ENCODE measurements at places on chromosomes 5 and 9.

DNA sequence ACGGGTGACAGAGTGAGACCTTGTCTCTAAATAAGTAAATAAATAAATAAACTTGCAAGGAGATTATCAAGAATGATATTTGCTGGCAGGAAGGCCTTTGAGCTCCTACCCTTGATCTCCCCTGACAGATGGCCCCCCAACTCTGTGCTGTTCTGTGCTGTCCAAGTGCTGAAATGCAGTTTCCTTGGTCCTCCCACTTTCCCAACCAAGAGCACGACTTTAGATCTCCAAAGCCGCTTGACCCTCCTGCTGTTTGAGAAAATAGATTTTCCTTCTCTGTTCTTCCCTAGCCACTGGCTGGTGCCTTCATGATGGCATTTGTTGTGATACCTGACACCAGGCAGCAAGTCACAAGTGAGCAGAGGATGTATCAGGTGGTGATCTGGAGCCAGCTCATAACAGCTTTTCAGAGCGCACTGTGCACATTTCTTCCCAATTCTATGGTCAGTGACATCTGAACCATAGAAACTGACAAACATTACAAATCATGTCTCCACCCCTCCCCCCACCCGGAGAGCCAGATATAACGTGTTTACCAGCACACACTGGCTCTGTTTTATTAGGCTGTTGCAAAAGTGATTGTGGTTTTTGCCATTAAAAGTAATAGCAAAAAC lies 80.0 kb upstream of the PUM3 start:
- DNase-seq, result no peak

DNA sequence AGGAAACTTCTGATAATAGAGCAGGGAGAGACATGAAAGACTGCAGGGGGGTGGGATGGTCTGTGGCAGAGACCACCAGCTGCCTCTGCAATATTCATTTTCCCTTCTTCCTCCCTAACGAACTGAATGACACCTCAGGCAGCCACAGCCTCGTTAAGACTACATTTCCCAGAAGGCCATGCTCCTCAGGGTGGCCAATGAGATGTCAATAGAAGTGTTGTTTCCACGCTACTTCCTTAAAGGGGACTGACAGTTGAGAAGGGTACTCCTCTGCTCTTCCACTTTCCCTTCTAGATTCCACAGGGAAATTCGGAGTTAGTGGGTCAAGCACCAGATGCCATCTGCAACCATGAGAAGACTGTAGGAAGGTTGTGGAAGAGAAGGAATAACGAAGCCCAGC lies 52.0 kb upstream of the DAPK1 start:
- DNase-seq, result no peak

DNA sequence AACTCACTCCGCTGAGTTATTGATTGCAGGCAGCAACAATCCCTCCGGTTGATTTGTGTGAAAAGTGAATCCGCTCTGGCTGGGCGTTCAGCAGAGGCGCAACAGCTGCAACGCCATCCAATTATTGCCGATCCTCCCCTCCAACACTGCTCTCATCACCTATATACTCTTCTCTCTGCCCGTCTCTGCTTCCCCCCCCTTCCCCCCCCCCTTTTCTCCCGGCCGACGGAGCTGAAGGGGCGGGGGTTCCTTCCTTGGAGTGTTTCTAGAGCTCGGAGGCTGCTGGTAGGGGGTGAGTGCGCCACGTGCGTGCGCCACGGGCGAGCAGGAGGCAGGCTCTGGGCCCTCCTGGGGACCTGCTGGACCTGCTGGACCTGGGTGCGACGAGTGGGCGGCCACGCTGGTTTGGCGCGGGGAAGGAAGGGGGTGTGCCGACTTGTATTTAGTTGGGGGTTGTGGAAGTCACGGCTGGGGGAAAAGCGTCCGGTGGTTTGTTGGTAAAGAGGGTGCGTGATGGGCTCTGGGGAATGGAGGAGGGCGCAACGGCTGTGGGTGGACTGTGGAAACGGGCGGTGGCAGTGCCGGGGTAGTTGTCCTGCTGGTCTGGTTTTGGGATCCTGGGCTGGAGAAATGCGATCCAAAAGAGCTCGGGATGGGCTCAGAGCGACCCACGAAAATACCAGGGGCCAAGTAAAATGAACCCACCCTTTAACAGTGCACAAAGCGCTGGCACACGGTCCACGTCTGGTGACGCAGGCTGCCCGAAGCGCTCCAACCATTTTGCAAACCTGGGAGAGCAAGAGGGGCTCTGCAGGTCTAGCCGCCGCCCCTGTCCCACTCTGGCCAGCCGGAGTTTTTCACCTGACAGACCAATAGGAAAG lies 6.4 kb upstream of the MEF2C start:
- DNase-seq, result no peak

DNA sequence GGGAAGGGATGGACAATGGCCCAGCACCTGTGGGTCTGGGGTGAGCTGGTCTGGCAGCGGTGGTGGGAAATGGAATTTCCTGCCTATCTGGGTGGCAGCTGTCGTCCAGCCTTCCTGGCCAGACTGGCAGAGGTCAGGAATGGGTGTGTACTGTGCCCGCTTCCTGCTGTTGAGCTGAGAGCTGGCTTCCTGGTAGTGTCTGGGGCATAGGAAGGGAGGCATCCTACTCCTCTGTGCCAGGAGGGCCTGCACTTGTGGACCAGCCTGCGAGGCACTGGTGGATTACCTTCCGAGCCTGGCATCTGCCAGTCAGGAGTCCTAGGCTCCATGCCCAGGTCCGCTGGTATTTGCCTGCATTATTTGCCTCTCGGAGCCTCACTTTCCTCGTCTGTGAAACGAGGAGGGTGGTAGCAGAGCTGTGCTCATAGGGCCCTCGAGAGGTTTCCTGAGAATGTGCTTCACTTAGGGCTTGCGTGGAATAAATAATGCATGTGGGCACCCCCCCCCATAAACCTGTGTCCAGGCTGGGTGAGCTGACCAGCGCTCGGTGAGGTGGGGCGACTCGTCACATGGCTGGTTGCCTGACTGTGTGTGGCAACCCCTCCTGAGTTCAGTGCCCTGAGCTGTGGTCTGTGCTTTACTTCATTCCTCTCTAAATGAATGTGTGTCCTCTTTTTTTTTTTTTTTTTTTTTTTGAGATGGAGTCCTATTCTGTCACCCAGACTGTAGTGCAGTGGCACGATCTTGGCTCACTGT lies 47.7 kb downstream of the HMCN2 start:
- no peak for DNase-seq

DNA sequence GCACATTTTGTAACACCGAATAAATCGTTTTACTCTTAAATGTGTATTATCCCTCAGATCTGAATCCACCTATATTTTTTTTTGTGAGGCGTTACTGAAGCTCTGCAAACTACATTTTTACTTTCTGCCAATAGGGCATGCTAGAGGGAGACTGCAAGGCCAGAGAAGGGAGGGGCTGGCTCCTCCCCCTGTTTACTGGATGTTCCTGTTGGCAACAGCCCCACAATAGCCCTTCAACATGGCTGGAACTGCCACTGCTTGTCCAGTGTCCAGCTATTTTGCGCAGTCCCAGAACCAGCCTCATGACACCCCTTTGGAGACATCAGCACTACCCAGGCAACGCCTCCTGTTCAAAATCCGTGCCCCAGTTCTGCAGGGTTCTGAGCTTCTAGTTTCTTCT lies 85.4 kb upstream of the MIER3 start:
- DNase-seq, result no peak

GRCh38 chr5:52491818-52492217 lies 295.9 kb upstream of the ITGA1 start:
- no peak for DNase-seq
